ENCODE measurements at places on chromosomes 7 and 10.

DNA sequence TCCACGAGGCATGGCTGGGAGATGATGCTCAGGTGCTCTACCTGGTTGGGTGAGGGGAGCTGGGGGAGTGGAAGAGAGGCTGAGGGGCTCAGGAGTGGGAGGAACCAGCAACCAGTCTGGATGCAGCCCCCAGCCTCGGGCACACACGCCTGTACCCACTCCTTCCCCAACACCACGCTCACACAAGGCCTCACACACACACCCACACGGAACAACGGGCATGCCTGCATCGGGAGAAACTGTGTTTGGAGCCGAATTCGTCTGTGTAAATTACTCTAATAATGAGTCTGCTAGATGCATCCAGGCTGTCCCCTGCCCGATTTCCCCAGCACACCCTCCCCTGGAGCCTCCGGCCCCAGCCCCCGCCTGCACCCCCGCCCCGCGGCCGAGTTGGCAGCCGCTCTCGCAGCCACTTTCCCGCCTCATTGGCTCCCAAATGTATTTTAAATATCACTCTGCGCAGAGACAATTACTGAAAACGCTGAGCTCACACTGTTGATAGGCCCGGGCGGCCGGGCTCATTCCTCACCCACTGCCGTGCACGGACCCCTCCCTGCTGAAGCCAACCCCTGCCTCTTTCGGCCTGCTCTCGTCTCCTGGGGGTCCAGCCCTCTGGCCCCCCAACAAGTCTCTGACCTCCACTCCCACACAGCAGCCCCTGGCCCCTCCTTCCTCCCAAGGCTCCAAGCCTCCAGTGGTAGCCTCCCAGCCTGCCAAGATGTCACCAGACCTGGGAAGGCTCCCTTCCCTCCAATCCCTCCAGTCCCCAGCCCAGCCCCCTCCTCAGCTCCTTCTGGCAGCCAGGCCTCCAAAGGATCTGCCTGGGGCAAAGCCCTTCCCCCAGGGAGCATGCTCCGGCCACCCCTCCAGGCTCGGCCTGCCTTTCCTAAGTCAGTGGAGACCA is 11.1 kb downstream of the H2BK1 start:
- DNase-seq: no peak

- DNase-seq: no peak
Observed at GRCh38 chr10:84405662-84406061, 77.3 kb downstream of the CCSER2 start.

GRCh38 chr7:132897093-132897687 is 184.7 kb downstream of the CHCHD3 start:
- DNase-seq: peak; percentile 23

GRCh38 chr7:130491841-130492522 is at the start of gene MEST:
Gene MEST (plus strand): TSS chr7:130492085. CDS start chr7:130492314, 229 bp downstream.
- DNase-seq: peak; percentile 76

DNA sequence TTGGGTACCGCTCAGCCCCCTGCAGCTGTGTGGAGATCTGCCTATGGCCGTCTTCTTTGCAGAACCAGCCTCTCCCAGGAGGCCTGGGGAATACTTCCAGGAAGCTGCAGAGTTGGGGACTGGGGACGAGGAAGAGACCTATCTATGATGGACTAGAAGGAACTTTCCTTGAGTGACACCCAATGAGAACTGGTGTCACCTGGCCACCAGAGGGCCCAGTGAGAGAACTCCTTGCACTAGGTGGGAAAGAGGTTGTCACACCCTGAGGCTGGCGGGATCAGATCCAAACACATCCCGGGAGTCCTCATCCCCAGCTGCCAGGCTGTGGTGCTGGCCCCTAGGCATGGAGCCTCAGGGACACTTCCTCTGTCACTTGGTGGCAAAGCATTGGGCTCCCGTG is 4.9 kb upstream of the GRID2IP start:
- no peak for DNase-seq

- DNase-seq: no peak
Observed at GRCh38 chr7:74138945-74139843, 35.0 kb upstream of the EIF4H start.

DNA sequence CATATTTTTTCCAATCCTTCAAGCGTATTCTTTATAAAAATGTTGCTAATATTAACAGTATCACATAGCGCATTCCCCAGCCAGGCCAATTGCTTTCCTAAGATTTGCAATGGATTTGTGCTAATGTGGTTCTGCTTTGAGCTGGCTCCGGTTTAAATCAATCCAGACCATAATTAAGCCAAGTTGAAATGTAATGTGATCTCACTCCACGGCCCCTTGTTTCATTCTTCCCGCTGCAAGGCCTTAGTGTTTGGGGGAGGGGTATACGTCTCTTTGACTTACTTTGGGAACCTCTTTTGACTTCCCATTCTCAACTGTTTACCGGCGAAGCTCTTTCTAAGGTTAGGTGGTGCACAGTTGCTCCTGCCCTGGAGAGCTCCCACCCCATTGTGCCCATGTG is 86.4 kb downstream of the PRPF18 start:
- DNase-seq: peak; percentile 50

- no peak for DNase-seq
Observed at GRCh38 chr10:11864727-11865126, 41.6 kb downstream of the PROSER2 start.

- DNase-seq: no peak
Observed at GRCh38 chr7:37571806-37572205, 111.8 kb upstream of the GPR141 start.

- DNase-seq: peak; percentile 59
Observed at GRCh38 chr7:45978010-45978681, 57.1 kb upstream of the IGFBP3 start.

- DNase-seq: peak; percentile 56
Observed at GRCh38 chr10:66931340-66931948, 5.6 kb downstream of the LRRTM3 start.

GRCh38 chr7:155796381-155797261 is 15.6 kb downstream of the SHH start:
- DNase-seq: no peak

- no peak for DNase-seq
Observed at GRCh38 chr7:151930695-151931094, 25.6 kb upstream of the GALNTL5 start.

DNA sequence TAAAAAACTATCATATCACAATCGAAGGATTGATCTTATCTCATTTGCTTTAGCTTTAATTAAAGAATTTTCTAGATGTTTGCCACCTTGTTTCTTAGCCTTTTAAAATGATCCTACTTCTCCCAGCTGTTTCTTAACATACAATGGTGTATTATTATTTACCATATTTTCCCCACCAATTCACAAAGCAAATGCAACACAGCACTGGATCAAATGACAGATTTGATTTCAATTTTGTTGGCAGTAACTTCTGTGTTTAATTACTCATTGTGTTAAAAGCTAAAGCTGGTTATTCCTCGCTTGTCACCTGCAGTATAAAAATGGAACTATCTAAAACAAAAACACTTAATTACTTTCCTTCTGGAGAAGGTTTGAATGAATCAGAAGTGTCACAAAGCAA is 19.6 kb downstream of the SVIL start:
- no peak for DNase-seq

DNA sequence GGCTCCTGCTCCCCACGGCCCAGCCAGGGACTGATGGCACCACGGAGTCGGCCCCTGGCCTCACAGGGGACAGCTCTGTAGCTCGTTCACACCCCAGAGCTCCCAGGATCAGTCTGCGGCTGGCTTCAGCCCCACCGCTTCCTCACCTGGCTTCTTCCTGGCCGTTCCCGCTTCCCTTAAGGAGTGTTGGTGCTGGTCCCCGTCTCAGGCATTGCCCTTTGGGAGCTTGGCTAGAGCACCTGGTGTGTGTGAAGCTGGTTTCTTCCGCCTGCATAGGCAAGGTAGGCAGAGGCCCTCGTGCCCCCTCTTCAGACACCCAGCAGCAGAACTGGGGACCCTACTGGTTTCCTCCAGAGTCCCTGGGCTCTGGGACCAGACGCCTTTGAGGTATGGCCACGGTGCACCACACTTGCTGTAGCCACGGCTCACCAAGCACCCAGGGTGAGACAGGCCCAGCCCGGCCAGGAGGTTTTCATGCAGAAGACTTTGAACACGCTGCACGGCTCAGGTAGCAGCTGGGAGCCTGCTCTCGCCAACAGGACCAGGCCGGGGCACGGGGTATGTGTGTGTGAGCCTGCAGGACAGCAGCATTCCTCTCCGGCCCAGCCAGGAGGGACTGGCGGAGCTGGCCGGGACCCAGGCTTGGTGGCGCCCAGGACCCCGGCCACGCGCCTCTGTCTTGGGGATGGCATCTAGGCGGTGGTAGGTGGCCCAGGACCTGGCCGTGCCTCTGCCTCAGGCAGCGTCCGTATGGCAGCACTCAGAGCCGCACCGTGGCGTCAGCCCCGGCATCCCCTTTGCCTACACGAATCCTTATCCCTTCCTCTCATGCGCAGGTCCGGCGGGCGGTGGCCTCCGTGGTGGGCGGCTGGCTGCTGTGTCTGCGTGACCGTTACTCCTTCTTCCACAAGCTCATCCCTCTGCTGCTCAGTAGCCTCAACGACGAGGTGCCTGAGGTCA is 13.2 kb upstream of the PRKAR1B start:
- DNase-seq: no peak
